ENCODE measurements at places on chromosomes 2 and 18. TPM values are rescaled to one million over a fixed set of nuclear protein-coding genes. Genes with fewer than 3 reads are reported as not detected.

SRD5A2 gene
- total RNA-seq = not detected

IMPACT gene
- total RNA-seq = 25.4 TPM

CNDP1 gene
- 0.10 TPM for total RNA-seq

GRCh38 chr2:137500599-137500998, 463.7 kb upstream of the HNMT start:
- no peak for DNase-seq

GRCh38 chr2:1618974-1619373, 125.3 kb downstream of the PXDN start:
- no peak for DNase-seq

TRIM43 gene
- 0.10 TPM for total RNA-seq
